Central memory CD4-positive, alpha-beta T cell (primary cell): ENCODE measurements at places on chromosomes 3 and 15.

DNA sequence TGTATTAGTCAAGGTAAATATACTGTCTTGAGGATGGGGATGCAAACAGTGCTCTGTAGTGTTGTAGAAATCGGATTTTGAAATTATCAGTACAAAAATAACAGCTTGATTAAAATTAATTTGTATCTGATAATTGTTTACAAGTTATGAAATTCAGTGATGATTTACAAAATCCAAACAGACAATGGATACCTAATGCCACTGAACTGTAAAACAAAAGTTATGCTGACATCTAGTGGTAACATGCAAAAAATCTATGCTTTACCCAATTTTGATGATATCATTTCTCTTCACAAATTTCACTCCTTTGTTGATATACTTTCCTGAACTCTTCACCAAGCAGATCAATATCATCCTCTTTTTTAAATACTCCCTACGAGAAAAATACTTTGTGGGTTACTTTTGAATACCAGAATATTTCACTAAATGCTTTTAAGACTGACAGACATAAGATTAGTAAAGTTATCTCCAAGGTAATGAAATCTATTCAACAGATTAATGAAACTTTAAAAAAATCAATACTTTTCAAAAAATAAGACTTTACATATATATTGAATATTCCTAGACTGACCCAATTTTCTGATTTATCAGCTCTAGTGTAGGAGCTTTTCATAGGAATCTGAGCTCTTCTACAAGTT lies 36.0 kb downstream of the MNS1 start:
- no peak for DNase-seq

GRCh38 chr3:123201223-123201556 lies 553 bp upstream of the SEC22A start:
- no peak for DNase-seq

GRCh38 chr3:2643606-2644005 lies 466.6 kb downstream of the IL5RA start:
- DNase-seq: no peak

DNA sequence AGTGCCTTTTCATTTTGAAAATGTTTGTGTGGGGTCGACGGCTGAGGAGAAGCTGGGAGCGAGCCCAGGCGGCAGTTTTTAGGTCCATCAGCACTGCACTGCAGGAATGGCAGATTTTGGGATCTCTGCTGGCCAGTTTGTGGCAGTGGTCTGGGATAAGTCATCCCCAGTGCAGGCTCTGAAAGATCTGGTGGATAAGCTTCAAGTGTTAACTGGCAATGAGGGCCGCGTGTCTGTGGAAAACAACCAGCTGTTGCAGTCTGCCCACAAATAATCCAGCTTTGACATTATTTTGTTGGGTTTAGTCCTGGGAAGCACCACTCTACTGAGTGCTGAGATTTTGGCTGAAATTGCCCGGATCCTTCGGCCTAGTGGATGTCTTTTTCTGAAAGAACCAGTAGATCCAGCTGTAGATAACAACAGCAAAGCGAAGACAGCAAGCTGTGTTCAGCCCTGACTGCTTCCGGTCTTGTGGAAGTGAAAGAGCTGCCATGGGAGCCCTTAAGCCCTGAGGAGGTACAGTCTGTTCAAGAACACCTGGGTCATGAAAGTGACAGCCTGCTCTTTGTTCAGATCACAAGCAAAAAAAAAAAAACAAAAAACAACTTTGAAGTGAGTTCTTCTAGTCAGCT lies 13.1 kb upstream of the ANP32A start:
- DNase-seq: peak; percentile 23

- DNase-seq: peak; percentile 12
Measured at GRCh38 chr15:60933900-60934885, 294.9 kb downstream of the RORA start.

DNA sequence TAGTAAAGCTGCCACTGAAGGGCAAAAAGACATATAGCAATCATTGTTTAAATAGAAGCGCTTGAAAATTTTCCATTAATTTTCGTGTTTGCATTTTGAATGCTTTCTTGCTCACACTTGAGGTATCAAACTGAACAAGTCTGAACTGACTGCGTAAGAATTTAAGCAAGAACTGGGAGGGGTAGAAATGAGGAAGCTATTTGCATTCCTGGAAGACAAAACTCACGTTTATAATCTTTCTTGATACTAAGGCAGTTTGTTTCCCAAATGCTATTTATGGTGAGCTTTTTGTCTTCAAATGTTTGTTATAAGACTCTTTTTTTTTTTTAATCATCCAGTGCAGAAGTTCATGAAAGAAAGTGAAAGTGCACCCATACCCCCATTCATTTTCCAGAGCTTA lies 499.8 kb upstream of the TPRG1 start:
- DNase-seq: no peak

- no peak for DNase-seq
Measured at GRCh38 chr3:61774279-61774890, 213.0 kb downstream of the PTPRG start.

- DNase-seq: no peak
Measured at GRCh38 chr3:67875338-67875737, 220.9 kb upstream of the SUCLG2 start.

GRCh38 chr3:132421832-132422231 lies 4.5 kb downstream of the DNAJC13 start:
- no peak for DNase-seq

GRCh38 chr3:159209459-159209858 lies 407.6 kb downstream of the MFSD1 start:
- no peak for DNase-seq

GRCh38 chr3:39980781-39981180 lies 171.4 kb downstream of the MYRIP start:
- no peak for DNase-seq

DNA sequence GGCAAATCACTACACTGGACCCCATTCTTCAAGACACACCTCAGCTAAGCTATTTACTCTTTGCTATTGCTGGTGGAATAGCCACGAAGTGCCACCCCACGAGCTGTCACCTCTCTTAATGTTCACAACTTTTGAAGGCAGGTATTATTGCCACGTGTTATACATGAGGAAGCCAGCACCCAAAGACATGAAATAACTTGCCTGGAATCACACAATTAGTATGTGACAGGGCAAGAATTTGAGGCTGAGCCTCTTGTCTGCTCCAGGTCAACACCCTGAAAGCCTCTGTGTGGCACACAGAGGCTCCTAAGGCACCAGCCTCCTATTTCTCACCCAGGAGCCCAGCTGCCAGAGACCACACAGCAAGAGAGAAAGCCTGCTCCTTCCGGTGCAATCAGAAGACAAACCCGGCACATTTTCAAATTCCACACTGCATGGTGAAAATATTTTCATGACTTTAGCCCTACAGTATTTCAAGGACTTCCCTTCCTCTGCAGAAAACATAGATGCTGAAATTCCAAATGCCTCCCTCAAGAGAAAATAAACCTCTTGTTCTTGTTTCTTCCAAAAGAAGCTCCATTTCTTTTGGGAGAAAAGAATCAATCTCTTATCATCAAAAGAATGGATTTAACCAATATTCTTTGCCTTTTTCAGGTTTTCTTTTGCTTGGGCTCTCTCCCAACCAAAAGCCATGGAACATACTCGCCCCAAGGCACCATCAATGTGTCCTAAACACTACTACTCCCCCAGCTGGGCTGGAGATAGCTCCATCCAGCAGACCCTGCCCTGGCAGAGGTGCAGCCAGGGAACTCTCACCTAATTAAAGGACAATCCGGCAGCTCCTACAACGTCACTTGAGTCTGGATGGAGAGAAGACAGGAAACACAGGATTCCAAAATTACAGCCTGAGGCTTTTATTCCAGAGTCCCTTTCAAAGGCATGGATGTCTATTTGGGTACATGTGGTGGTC lies 84.7 kb upstream of the THBS1 start:
- DNase-seq: no peak

GRCh38 chr3:116579840-116580239 lies 129.7 kb upstream of the TUSC7 start:
- no peak for DNase-seq

- no peak for DNase-seq
Measured at GRCh38 chr15:60912984-60913697, 316.0 kb downstream of the RORA start.
